ENCODE measurements at places on chromosomes 6 and 20. TPM values are rescaled to one million over a fixed set of nuclear protein-coding genes. Genes with fewer than 3 reads are reported as not detected.

Gene C20orf144
- polyA plus RNA-seq = 0.33 TPM

Gene MAPK13
- polyA plus RNA-seq = 23.2 TPM

Gene PRICKLE4
- polyA plus RNA-seq = 6.8 TPM

Gene DEFB121
- polyA plus RNA-seq = not detected

Gene NOX3
- polyA plus RNA-seq = 1.6 TPM

Gene METTL24
- 14.7 TPM for polyA plus RNA-seq

Gene PLAGL1
- polyA plus RNA-seq = 124 TPM

Gene C2
- polyA plus RNA-seq = 3.9 TPM

Gene CFAP206
- polyA plus RNA-seq = 4.8 TPM

Gene ATXN1
- 23.6 TPM for polyA plus RNA-seq

Gene SIM1
- 29.8 TPM for polyA plus RNA-seq

Gene TREML1
- 0.65 TPM for polyA plus RNA-seq

Gene GRM1
- polyA plus RNA-seq = 0.18 TPM

Gene BHLHE23
- not detected for polyA plus RNA-seq

Gene ZNF322
- polyA plus RNA-seq = 39.6 TPM

Data from left kidney (tissue), 8 donors.